ENCODE measurements at places on chromosomes 6 and 20.

- DNase-seq: peak; percentile 29
These were observed 1.5 kb upstream of the CPNE5 start for GRCh38 chr6:36840432-36841403.

GRCh38 chr6:8420031-8420588, 15.2 kb downstream of the SLC35B3 start:
- DNase-seq: no peak

- peak; percentile 42 for DNase-seq
These were observed 58.4 kb downstream of the TRIM38 start for GRCh38 chr6:26021001-26021349.

GRCh38 chr6:8113131-8113654, 10.8 kb upstream of the EEF1E1 start:
- DNase-seq: no peak

DNA sequence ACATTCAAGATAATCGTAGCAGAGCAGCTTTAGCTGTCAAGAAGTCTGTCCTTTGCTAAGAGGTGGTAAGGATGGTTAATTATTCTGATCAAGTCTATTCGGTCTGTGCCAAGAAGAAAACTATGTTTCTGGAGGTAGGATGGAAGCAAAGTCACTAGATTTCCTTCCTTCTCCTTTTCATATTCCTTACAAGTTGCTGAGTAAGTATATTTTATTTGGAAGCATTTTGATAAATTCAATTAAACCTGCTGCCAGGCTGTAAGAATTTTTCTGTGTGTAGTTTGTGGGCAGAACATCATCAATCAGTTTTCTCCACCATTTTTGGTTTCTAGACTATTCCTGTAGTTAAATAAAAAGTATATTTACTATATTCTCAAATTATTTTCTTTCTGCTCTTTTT, 311.3 kb downstream of the PRKN start:
- DNase-seq: no peak

DNA sequence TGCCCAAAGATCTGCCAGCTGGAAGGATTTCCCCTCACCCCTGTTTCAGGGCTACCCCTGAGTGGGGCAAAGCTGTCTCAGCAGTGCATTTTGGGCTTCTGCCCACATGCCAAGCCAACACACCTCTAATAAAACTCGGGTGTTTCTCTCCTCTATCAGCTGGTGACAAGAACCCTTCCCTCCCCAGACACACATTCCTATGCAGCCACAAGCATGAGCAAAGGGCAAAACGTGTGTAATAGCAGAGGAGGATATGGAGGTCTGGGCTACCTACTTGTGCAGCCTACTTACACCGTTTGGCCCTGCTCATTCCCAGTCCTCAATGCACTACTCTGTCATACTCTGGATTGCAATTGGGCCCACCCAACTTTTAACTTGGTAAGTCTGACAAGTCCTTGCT, 101.3 kb downstream of the IYD start:
- DNase-seq: no peak

DNA sequence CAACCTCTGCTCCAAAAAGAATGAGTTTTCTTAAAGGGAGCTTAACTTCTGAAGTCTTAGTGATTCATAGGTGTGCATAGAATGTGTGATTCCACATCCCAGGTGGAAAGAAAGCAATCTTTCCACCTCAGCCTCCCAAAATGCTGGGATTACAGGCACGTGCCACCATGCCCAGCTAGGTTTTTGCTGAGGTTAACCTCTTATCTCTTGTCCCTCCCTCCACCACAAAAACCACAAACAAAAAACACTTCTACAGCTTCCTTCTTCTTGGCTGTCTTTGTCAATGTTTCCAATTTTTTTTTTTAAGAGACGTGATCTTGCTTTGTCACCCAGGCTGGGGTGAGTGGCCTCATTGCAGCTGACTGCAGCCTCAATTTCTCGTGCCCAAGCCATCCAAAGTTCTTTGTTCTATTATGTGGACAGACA, 8.1 kb upstream of the CSE1L start:
- DNase-seq: peak; percentile 16

DNA sequence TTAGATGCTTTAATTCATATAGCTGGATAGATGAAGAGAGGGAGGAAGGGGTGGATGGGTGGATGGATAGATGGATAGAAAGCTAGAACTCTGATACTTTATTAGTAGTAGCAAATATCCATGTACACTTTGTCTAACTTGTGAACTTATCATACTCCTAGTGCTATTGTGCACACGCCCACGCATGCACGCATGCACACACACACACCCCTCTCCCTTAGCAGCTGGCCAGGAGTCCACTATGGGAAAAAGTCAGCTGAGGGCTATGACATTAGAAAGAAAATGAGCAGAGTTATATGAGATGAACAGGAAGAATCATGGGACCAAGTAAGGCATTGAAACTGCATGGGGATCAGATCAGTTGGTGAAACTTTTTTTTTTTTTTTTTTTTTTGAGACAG, 28.6 kb downstream of the TAB2 start:
- no peak for DNase-seq

- no peak for DNase-seq
These were observed 277.9 kb upstream of the BMP2 start for GRCh38 chr20:6489361-6490171.

DNA sequence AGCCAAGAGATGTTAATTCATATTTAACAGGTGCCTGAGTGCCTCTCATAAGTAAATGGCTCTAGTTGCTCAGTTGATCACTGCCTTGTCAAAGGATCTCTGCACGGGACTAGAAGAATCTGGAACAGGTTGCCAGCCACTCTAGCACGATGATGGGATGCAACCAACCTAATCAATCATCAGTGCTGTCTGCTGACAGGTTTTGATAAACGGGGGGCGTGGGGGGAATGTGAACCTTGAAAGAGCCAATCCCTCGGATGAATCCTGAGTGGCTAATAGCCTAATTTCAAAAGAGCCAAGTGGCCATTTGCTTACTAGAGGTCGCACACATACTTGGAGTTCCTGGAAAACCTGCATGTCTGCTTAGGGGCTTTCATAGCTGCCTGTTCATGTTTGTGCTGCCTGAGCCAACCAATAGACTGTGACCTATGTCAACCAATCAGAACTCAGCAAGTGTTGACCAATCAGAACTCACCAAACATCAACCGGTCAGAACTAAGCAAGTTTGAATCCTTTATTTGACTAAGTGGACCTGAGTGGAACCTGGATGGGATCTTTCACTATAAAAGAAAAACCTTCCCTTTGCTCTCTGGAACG, 43.5 kb upstream of the ECI2 start:
- DNase-seq: no peak

DNA sequence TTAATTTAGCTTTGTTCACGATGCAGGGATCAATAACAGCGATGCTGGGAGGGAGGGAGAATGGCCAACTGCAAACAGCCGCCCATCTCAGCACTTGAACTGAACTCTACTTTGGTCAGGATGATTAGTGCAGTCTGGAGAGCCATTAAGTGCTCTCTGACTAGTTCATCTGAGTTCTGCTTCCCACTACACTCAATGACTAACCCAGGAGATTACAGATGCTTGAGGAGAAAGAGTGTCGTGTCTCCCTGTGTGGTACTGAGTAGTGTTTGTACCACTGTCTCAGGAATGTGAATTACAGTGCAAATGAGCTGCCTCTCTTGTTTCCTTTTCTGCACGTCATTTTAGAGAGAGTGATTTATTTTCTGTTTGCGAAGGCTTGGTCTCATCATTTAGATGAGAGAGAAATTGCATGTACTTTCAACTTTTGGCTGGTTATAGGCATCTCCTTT, 23.5 kb downstream of the CARMIL1 start:
- no peak for DNase-seq

- DNase-seq: no peak
These were observed 2.5 kb downstream of the LY6G6D start for GRCh38 chr6:31717499-31718222.

DNA sequence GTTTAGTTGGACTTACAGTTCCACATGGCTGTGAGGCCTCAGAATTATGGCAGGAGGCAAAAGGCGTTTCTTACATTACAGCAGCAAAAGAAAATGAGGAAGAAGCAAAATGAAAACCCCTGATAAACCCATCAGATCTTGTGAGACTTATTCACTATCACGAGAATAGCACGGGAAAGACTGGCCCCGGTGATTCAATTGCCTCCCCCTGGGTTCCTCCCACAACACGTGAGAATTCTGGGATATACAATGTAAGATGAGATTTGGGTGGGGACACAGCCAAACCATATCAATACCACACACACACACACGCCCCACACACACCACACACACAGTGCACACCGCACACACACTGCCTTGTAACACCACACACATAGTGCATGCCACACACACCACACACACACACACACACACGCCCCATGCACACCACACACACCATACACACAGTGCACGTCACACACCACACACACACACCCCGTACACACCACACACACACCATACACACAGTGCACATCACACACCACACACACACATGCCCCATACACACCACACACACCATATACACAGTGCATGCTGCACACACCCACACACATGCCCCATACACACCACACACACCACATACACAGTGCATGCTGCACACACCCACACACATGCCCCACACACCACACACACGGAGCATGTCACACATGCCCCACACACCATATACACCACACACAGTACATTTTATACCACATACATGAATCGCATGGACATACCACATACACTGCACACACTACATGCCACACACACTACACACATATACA, 310.5 kb downstream of the TAF4 start:
- no peak for DNase-seq

GRCh38 chr6:134574491-134574890, 256.6 kb upstream of the SGK1 start:
- DNase-seq: no peak

DNA sequence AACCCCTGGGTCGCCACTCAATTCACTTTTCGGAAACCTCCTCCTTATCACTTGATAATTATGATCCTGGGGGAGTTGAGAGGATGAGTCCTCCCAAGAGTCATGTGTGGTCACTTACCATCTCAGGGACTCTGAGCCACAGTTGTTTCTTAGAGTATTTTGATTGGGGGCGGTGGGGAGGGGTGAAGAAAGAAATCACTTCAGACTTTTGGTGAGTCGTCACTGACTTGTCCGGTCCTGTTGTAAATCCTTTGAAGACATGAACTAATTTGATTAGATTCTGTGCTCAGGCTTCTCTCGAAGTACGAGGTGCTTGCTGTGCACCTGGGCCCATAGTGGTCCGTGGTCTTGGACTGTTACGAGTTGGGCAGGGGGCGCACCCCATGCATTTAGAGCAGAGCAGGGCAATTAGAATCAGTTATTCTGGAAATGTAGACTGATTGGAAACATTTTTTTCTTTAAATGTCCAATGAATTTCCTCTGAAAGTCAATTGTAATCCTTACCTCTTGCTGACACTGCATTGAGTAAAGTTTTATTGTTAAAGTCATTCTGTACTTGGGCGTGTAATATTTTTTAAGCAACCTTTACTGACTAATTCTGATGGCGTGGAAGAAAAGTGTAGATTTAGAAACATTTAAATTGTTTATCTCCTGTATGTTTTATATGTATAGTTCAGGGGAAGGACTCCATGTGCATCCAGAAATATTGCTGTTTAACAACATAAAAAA, 173.4 kb downstream of the SLC16A10 start:
- no peak for DNase-seq

- DNase-seq: no peak
These were observed 118.4 kb downstream of the ANKRD60 start for GRCh38 chr20:58109918-58110635.

DNA sequence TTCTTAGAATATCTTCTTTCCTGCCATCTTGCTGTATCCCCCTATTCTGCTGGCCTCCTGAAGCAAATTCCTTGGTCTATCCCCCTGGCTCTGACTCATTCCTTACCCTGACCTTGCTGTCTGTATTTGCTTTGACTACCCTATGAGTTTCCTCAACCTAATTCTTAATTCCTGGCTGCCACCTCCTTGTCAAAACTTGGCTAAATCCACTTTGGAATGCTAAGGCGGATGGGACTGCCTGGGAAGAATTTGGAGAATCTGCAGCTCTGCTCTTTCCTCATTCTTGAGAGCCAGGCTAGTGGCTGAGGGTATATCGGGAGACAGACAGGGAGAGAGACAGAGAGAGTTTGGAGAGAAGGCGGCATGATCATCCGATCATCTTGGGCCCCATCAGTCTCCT, 24.4 kb downstream of the CAP2 start:
- no peak for DNase-seq

DNA sequence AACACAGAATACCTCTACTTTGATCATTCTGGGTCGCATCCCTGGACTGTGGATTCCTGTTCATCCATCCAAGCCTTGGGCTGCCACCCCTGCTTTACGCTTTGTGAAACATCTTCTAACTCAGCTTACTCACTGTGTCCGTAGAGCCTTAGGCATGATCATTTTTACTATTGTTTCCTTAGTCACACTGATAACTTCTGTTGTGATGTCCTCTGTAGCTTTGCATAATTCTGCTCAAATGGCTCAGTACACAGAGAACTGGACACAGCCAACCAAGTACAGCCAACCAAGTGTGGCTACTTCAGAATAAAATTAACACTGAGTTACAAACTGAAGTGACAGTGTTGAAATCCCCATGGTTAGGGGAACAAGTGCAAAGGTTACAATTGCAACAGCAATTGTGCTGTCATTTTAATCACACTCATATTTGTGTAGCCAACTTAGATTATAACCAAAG, 8.6 kb upstream of the FKBP1A start:
- no peak for DNase-seq

DNA sequence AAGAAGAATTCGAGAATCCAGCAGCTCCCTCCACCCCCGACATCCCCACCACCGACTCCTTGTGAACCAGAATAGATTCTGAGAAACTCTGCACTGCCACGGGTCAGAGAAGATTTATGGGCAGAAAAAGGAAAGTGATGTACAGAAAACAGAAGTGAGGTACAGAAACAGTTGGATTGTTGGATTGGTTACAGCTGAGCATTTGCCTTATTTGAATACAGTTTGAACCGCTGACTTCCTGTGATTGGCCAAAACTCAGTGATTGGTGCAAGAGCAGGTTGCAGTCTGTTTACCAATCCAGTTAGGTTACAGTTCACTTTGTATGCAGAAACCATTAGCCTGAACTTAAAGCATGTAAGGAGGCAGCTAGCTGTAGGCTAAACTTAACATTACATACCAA, 131.2 kb upstream of the HDDC2 start:
- no peak for DNase-seq

DNA sequence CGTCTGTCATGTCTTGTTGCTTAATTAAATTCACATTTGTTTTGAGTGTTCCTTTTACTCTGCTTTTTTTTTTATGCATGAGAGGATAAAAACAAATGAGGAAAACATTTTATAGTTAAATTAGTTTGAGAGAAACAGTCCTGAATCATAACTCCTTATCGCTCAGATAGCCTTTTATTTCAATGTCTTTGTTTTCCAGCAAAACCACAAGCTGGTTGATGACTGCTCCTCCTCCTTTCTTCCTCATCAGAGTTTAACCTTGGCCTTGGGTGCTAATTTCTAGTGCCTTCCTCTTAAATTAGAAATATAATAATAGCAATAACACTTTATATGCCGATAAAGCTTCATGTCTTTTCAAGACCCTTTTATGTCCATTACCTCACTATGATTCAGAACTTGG, 3.1 kb downstream of the NOX3 start:
- no peak for DNase-seq

- DNase-seq: no peak
These were observed 15.3 kb downstream of the IL17A start for GRCh38 chr6:52201493-52201892.

Measured in stimulated activated CD4-positive, alpha-beta T cell treated with anti-CD3 and anti-CD28 coated beads, Interleukin-4, amount 100 ng/mL, for 24 hours (primary cell).